ENCODE measurements at places on chromosomes 16 and 17.
A peak's percentile ranks its signal among the peaks of the same experiment; 100 is the strongest.

DNA sequence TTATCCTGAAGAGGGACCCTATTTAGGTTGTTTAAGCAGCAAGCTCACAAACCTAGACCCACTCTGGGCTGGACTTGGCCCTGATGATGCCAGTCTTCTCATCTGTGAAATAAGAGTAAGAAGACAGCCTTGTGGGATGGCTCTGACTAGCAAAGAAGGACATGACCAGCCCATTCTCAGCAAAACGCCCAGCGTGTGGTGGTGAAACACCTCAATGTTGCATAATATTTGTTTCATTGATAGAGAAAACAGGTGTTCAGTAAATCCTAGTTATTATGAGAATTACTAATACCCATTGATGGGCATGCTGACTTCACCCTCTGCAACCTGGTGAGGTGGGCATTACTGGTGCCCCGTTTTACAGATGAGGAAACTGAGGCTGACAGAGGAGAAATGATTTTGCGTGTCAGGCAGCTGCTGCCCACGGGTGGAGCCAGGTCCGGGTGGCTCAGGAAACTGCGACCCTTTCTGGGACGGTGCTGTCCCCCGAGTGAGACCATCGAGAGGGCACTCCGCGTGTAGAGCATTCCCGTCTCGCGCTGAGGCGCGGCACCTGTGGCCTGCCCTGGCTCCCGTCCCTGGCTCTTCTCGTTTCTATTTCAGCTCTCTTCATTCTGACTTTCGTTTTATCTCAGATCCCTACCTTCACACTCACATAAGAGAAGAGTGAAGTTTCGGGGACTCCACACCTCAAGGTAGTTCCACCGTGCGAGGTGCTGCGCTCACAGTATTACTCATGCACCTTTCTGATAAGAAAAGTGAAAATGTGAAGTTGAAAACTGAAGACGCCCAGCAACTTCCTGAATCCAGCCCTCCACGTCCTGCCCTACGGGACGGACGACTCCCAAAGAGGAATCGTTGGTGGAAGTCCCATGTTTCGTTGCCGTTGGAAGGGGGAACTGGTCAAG lies 48.5 kb downstream of the IRF8 start:
- DNase-seq, result peak; percentile 73

DNA sequence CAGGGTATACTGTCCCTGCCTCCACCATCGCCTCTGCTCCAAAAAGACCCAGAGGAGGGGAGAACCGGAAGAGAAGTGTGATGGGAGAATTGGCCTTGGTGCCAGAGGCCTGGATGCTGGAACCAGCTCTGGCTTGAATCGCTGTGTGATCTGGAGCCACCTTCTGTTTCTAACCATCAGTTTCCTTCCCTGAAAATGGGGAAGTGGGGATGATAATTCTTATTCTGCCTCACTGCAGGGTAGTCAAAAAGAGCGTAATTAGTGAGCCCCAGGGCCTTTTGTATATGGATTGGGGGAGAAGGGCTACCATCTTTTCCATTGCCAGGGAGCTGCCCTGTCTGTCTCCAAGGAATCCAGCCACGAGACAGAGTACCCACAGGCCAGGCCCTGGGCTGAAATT lies 52.2 kb downstream of the CCT6B start:
- DNase-seq, result no peak

DNA sequence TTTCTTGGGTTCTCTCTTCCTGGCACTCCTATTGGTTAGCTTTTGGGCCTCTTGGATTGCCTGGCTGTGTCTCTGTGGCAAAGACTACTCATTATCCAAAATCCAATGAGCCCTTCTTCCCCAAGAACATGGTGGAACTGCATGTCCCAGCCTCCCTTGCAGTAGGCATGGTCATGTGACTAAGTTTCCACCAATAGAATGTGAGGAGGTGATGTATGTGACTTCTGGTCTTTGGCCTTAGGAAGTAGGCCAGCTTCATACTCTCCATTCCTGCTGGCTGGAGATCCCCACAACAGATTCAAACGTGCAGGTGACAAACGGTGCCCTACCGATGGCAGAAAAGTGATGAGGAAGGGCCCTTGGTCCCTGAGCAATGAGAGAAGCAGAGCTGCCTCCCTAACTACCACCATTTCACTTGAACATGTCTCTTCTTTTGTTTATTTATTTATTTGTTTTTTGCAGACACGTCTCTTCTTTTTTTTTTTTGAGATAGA lies 17.3 kb upstream of the SPN start:
- peak; percentile 72 for DNase-seq

DNA sequence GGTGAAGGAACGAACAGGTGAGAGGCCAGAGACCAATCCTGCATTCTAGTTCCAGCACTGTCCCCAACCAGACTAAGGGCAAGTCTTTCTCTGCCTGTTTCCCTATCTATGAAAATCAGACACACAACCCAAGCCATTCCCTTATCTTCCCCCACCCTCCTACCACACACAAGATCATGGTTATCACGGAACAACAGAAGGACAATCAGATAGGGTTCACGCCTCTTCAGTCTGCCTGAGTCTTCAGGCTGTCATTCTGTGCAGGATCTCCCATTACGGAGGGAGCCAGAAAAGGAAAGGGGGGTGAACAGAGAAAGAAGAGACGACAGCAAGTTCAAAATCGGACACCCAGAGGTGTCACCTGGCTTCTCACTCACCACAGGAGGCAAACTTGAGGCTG lies 11.1 kb downstream of the TLE7 start:
- DNase-seq, result no peak

- no peak for DNase-seq
Measured at GRCh38 chr17:35931794-35932425, 1.3 kb upstream of the RDM1 start.

Measured in CD14-positive monocyte (primary cell).